ENCODE measurements at places on chromosomes 1 and 21.

DNA sequence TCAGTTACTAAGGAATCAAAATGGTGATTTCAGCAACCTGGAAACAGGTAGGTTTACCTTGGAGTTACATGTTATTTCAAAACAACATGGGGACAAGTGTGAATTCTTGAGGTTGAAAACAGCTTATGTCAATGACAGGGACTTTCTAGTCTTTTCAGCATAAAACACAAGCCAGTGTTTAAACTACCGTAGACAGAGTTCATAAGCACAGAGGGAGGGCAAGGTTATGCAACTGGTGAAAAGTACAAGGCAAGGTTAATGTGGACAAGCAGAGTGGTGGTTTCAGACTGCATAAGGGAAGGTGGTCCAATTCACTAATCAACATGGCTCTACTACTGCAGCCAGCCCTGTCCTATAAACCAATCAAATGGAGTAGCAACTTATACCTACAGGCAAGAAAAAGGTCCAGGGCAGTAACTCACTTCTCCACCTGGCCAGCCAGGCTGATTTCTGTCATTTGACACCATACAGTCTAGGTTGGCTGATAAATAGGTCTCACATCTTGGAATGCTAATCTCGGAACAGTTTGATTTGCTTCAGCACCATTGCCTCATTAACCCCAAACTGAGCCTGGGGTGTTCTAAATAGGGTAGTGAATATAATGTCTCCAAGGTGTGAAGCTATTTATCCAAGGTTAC is 250.3 kb upstream of the PROX1 start:
- no peak for DNase-seq

DNA sequence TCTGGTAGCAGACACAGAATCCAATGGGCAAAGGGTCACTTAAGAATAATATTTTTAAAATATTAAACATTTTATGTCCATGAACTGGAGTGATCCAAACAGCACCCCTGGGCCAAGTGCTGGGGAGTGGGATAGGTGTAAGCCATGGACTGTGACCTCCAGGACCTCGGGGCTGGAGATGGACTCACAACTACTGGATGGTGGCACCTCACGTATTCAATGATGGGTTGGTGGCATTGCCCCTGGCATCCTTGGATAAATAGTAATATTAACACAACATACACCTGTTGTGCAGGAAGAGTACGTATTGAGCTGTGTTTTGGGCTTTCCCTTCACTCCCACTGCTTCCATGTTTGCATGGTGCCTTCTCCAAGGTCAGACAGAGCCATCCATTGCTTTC is 39.3 kb upstream of the TENT5C start:
- no peak for DNase-seq

- DNase-seq, result no peak
Measured at GRCh38 chr1:209802117-209802779, 3.7 kb downstream of the IRF6 start.

- no peak for DNase-seq
Measured at GRCh38 chr1:65255035-65255655, 54.2 kb upstream of the DNAJC6 start.

GRCh38 chr1:161153176-161153575 is 602 bp upstream of the UFC1 start:
- DNase-seq, result no peak

- no peak for DNase-seq
Measured at GRCh38 chr1:64745986-64746940, 1.4 kb downstream of the RAVER2 start.

- DNase-seq, result no peak
Measured at GRCh38 chr1:232877365-232878028, 72.3 kb downstream of the MAP10 start.

DNA sequence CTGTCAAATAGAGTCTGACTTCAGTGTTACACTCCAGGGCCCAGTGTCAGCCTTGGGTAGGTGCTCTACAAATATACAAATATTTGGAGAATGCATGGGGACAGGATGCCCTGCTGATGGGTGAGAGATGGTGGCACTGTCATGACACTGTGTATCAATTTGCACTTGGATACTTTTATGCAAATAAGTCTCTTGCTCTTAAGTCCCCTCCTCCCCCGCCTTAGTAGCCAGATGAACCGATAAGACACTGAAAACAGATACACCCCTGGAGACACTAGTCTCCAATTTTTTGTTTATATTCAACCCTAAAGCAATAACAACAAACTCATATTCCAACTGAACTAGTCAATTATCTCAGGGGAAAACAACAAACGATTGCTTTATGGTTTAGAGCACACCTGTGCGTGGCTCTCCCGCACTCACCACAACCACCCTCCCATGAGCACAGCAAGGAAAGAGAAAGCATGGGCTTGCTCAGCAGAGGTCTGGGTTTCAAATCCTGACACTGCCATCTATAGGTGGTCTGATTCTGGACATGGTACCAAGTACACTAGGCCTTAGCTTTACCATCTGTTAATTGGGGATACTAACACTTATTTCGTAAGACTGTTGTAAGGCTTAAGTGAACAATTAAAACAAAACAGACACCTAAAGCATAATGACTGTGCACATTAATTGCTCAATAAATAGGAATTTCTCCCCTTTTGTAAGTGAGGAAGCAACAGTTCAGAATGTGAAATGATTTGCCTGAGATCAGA is 50.3 kb downstream of the HIVEP3 start:
- DNase-seq, result no peak

- no peak for DNase-seq
Measured at GRCh38 chr1:154938604-154939399, 2.3 kb upstream of the PMVK start.

DNA sequence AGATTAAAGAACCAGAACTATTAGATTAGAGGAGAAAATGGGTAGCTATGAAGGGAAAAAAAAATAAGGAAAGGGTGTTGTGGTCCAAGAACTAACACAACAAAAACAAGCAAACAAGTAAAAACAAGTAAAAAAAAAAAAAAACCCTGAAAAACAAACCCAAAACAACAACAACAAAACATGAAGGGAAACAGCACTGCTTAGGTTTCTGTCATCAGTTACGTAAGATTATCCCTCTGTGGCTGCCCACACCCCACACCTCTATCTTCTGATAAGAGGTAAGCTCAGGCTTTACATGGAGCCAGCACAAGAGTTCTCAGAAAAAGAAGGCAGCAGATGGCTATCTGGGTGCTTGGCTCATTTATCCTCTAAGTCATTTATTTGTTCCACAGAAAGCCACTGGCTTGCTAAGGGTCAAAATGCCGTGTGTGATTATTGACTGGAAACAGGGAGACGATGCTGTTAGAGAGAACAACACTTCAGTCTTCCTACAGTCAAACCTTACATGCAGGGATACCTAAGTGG is 57.5 kb downstream of the KIAA0319L start:
- no peak for DNase-seq

DNA sequence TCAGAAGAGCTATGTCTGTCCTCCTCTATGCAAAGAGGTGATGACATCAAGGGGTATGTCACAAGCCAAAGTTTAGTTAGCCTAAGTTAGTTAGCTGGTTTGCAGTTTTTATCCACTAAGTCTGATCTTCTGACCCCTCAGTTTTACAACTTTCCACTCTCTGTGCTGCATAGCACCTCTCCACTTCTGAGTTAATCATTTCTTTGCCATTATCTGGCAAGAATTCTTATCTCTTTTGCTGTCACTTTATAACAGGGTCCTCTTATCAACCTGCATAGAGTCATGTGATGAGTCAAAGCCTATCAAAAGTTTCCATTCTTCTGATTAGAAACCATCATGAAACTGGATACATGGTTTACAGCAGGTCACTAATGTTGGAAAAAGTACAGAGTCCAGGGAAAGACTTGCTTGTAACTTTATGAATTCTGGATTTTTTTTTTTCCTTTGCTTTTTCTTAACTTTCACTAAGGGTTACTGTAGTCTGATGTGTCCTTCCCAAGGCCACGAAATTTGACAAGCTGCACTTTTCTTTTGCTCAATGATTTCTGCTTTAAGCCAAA is at the start of gene NR5A2:
Gene NR5A2, plus strand, starts transcription at position 447 of the 560 bp plus-strand sequence. CDS start 138 bp downstream, outside the sequence.
- no peak for DNase-seq

DNA sequence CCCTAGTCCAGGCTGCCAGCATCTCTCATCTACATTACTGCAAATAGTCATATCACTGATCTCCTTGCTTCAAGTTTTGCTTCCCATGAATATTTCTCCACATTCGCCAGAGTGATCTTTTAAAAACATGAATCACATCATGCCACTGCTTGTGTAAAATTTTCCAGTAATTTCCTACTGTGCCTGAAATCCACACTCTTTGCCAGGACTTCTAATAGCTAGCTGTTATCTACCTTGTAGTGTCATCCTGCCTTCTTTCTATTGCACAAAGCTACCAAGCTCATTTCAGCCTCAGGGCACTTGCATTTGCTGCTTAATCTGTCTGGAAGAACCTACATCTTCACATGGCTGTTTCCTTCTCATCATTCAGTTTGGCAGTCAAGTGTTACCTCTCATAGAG is 33.9 kb upstream of the ZNF362 start:
- DNase-seq, result no peak

- no peak for DNase-seq
Measured at GRCh38 chr1:194102607-194103006, 916.2 kb upstream of the B3GALT2 start.

- no peak for DNase-seq
Measured at GRCh38 chr1:51266791-51267190, 30.7 kb downstream of the RNF11 start.
